CD4-positive, alpha-beta T cell treated with Interleukin-6 at 100 ng/mL for 8 hours (primary cell): ENCODE measurements at places on chromosomes 4 and X.

- DNase-seq: peak; percentile 8
Measured at GRCh38 chr4:107931775-107932321, 499 bp downstream of the CYP2U1 start.

GRCh38 chrX:7191681-7192110, 43.7 kb upstream of the PUDP start:
- no peak for DNase-seq

DNA sequence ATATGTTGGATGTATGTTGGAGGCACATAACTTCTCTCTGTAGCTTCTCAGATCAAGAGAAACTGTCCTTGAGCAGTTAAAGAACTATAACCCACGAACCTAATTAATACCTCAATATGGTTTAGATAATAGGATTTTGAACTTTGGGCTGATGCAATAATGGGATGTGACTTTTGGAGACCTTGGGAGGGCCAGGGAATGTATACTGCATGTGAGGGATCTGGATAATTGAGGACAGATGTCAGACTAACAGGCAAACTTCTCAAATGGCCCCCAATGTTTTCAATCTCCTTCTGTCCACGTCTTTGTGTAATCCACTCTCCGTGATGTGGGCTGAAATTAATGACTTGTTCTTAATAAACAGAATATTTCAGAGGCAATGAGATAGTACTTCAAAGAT, 202.2 kb upstream of the FAT4 start:
- no peak for DNase-seq

- no peak for DNase-seq
Measured at GRCh38 chr4:41745292-41746024, 3.1 kb downstream of the PHOX2B start.
